Lung microvascular endothelial cell (primary cell): ENCODE measurements at places on chromosomes 6 and 20. TPM values are rescaled to one million over a fixed set of nuclear protein-coding genes. Genes with fewer than 3 reads are reported as not detected.

Gene CD40
- total RNA-seq = 2.2 and 18.1 TPM in 2 replicates

Gene NR2E1
- not detected in 2 replicates for total RNA-seq

Gene TCP11
- total RNA-seq = not detected in 2 replicates

DNA sequence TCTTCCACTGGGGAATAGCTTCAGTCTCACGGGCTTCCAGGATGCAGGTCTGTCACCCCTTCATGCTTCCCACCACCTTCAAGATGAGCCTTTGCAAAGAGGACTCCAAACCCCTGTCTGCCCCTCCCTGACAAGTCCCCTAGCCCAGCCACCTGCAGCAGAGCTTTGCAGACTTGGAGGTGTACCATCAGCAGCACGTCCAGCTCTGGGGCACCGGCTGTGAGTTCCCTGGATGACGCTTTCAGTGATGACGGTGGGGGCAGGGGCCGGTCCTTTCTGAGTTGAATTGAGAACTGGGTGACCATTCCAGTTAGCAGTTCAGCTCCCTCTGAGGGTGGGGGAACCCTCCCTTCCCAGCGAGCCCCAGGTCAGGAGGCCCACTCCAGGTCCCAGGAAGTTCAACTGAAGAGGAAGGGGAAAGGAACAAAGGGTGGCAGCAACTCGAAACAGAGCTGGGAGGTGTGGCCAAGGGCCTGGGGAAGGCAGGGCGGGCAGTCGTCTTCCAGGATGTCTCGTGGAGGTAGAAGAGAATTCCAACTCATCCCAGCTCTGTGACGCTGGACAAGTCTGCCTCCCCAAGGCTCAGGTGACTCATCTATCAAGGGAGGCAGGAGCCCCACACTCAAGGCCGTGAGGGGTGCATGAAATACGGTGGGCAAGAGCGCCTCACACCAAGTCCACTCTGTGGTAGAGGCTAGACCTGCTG is 86.0 kb downstream of the PTPN1 start:
- DNase-seq = no peak

DNA sequence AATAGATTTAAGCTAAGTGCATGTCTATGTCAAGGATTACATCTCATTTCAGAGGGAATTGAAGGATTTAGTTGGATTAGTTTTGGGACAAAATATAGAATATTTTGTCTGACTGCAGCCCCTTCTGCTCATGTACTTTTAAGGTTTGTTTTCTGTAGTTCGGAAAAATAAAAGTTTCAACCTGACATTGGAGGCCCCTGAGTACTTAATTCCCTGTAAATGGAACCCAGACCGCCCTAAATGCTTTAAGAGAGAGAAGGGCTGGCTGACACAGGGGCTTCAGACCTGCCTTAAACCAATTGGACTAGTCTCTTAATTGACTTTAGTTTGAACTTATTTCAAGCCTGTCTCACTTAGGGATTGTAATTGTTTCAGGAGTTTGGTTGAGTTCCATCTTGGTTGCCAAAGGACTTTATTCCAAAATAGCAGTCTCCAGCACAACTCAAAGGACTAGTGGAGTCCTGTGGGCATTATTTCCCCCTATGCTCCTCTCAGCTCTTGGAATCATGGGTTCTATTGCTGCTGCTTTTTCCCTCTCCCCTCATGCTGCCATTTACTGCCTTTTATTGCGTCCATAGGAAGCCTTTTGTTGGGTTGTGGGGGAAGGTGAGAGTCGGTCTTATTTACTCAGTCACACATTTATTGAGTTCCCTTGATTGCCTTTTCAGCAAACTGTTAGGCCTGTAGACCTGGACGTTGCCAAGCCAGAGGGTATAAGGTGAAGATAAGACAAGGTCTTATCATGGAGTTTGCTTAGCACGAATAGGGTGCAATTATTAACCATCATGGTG is 14.5 kb downstream of the BRD2 start:
- no peak for DNase-seq

DNA sequence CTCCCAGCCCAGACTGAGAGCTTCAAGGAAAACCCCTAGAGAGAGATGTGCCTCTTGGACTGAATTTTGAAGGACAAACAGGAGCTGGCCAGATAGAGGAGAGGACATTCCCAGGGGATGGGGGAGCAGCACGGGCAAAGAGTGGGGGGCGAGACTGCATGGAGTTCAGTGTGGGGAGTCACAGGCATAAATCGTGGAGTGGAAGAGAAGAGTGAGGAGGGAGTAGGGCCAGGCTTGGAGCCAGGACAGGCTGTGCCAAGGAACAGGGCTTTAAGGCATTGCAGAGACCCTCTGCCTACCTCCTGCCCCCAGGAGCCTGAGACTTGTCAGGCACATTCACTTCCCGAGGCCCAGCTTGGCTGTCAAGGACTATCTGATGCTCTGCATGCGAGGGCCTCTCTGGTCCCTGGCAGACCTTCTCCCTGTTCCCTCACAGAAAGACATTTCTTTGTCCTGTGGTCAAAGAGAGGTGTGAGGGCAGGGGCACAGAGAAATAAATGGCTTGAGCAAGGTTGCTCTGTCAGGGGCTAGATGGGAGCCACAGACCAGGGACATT is 5.2 kb upstream of the SLC22A7 start:
- no peak for DNase-seq

DNA sequence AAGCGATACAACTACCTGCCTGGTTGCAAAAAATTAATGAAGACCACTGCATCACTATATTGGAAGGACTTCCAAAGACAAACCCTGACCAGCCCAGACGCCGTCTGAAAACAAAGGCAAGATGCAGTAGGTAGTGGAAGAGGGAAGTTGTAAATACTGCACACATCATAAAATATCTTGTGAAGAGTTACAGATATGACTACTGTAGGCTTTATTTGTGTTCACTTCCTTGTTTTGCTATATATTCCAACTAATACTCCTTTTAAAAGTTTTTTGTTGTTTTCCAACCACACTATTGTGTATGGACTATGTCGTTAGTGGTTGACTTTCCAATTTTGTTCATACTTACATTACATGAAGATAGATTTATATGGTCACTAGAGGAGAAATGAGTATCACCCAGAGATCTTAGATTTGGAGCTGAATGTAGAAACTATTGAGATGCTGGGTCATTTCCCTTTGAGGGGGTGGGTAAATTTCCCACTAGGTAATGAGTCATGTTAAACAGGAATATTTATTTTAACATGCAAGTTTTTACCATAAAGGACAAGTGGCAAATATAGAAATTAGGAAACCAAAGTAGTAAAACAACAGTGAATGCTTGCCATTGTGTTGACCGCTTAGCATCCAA is 16.6 kb upstream of the TXLNB start:
- DNase-seq = peak; percentile 77

GRCh38 chr6:166286839-166287271 is 21.3 kb downstream of the PRR18 start:
- DNase-seq = peak; percentile 39

GRCh38 chr6:21457647-21458046 is 135.9 kb upstream of the SOX4 start:
- no peak for DNase-seq

- DNase-seq = peak; percentile 71
These were observed 5.5 kb upstream of the SOX4 start for GRCh38 chr6:21587961-21588480.

- no peak for DNase-seq
These were observed 804.1 kb upstream of the CITED2 start for GRCh38 chr6:140178520-140178919.

DNA sequence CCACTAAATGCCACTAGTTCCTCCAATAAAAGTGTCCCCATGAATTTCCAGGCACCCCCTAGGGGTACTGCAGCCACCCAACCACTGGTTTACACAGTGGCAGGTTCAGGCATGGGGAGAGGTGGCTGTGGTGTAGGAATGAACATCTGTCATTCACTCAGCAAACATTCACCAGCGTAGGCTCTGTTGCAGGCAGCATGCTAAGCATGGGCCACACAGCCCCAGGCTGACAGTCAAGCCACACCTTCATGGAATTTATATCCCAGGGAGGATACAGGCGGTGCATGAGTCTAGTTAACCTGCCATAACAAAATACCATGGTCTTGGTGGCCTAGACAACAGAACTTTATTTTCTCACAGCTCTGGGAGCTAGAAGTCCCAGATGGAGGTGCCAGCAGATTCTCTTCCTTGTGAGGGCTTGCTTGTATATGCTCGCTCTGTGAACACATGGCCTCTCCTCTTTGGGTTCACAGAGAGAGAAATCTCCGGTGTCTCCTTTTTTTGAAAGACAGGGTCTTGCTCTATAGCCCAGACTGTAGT is 135.7 kb downstream of the EYA2 start:
- DNase-seq = no peak

DNA sequence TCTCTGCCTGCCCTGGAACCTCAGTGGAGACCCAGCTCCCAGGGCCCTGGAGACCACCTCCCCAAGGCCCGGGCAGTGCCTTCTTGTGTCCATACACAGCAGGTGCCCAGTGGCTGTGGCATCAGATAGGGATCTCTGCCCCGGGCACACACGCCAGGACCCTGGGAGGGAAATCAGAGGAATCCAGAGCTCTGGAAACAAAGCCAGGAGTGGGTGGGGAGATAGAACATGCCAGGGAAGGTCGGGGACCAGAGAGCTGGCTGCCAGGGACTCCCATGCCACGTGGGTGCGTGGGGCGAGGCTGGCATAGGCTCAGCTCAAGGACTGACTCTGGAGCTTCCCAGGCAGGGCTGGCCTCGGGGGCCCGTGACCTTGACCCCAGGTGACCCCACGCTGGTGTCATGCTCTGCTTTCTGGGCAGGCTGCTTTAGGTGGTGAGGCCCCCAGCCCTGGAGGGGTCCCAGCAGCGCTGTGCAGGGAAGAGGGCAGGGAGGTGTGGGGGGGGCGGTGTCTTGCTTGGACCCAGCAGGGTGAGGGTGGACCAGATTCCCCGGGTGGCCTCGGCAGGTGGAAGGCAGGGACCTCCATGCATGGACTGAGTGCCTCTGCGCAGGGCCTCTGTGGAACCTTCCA is 17.6 kb upstream of the GATA5 start:
- DNase-seq = no peak

DNA sequence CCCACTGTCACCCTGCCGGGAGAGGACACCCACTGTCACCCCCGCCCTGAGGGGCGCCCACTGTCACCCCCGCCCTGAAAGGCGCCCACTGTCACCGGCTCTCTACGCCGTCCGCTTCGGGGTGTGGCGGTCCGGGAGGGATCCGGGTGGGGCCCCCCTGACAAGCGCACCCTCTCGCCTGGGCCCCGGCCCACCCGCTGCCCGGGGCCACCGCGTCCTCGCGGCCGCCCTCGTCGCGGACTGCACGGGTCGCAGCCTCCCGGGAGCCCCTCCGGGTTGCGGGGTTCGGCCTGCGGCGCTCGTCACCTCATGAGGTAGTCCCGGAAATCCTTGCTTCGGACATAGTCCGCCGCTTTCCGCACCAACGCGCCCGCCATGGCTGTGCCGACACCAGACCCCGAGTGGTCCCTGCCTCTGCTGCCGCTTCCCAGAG is 224 bp downstream of the MPC1 start:
- no peak for DNase-seq
